Osteoblast (primary cell): ENCODE measurements at places on chromosomes 11 and 22. TPM values are rescaled to one million over a fixed set of nuclear protein-coding genes. Genes with fewer than 3 reads are reported as not detected.

Gene MPEG1
- under 0.01 and 0.36 TPM in 2 replicates for total RNA-seq

DNA sequence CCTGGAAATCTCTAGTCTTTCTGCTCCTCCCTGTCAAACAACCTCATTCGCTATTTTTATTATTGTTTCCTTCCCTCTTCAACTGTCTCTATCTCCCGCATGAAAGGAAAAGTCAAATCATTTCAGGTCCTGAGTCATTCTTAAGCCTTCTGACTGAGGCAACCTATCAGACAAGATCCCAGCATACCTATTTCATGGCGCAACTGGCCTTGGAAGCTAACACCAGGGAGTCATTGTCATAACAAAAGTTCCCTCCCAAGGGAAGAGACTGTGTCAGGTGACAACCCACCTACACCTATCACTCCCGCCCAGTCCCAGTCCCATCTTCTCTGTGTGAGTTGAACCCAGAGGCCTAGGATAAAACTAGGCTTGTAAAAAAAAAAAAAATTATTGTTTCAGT lies 10.2 kb upstream of the ARHGAP42 start:
- no peak for DNase-seq

- no peak for DNase-seq
Observed at GRCh38 chr11:110797453-110797852, 85.2 kb upstream of the ARHGAP20 start.

GRCh38 chr11:17521106-17521900 lies 22.9 kb downstream of the USH1C start:
- DNase-seq = peak; percentile 50
